Upper lobe of left lung (tissue), 6 donors: ENCODE measurements at places on chromosomes 13 and 19. TPM values are rescaled to one million over a fixed set of nuclear protein-coding genes. Genes with fewer than 3 reads are reported as not detected.

EID2B gene
- 6.3 TPM for total RNA-seq

DNA sequence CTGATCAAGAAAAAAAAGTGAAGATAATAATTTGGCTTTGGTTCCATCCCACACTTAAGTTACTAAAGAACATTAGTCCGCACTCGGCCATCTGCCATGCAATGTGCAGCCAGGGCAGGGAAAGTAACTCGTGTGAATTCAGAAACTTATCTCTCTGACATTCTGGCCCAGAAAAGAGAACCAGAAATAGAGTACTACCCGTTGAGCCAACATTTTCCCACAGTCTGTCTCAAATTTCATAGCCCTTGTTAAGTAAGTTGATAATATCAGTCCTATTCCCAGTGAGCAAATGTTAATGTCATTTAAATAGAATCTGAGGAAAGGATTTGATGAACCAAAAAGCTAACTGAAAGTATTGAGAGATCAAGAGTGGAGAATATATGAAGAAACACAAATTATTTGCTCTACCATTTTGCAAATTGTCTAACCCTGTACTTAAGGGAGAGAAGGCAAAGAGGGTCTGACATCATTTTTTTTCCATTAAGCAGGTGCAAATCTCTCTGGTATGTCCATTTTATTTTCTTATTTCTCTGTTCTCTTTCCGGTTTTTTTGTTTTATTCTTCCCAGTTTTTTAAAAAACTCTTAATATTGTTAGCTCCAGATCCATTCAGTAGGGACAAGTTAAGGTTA, 156.3 kb downstream of the NDFIP2 start:
- no peaks in the 10 kb centered on the region for H3K27me3 ChIP-seq
- DNase-seq, result no peak
- no peak overlapping the region for H3K27ac ChIP-seq
- no peak overlapping the region for H3K4me3 ChIP-seq

- DNase-seq, result no peak
- peak overlapping the region; percentile 61 for H3K4me3 ChIP-seq
- no peaks in the 10 kb centered on the region for H3K27me3 ChIP-seq
- peak overlapping the region; percentile 46 for H3K27ac ChIP-seq
- H3K36me3 ChIP-seq, result peaks cover 3% of the 10 kb centered on the region
These were observed 316 bp upstream of the ZNF530 start for GRCh38 chr19:57599377-57599760.

DNA sequence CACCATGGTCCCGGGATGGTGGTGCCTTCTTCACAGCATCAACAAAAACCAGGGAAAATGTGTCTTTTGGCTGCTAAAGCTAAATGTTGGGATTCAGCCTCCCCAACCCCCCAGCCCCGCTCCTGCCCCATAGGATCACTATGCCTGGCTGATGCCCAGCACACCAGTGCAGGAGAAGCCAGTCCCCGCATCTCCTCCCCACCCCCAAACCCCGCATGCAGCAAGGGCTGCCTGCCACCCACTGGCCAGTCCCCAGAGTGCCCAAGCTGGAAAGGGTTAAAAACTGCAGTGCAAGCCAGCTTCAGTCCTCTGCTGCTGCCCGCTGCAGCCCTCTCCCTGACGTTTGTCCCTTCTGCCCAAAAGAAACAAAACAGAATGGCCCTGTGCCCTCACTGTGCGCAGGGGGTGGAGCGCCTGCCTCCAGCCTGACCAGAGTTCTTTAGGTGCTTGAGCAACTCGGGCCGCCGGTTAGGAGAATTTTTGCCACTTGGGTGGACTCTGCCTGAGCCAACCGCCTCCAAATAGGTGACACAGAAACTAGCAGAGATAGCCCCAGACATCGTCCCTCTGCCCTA, 3.7 kb downstream of the CALM3 start:
- H3K4me3 ChIP-seq, result no peak overlapping the region
- no peak overlapping the region for H3K27ac ChIP-seq
- H3K27me3 ChIP-seq, result no peaks in the 10 kb centered on the region
- no peak for DNase-seq
- peaks cover 46% of the 10 kb centered on the region for H3K36me3 ChIP-seq

- H3K27me3 ChIP-seq, result no peaks in the 10 kb centered on the region
- DNase-seq, result no peak
- H3K4me3 ChIP-seq, result no peak overlapping the region
These were observed 310.6 kb downstream of the LMO7 start for GRCh38 chr13:75946536-75947284.

- no peak for DNase-seq
- H3K27ac ChIP-seq, result no peak overlapping the region
These were observed 32.5 kb upstream of the IRS2 start for GRCh38 chr13:109818886-109819285.

DNA sequence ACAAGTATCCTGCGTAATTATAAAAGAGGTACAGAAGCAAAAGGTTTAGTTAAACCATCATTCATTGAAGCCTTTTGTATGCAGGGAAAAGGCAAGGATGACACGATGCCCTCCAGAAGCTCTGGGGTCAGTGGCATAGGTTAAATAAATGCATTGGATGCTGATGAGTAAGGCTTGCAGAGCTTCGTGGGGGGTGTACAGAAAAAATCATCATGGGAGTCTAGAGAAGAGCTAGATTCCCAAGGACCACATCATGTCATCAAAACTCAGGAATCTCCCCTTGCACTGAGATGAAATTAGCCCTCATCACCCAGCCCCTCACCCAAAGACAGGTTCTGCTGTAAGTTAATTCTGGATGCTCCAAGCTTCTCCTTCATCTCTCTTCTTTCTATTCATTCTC, 8.3 kb downstream of the FPR1 start:
- H3K4me3 ChIP-seq, result no peak overlapping the region
- no peaks in the 10 kb centered on the region for H3K36me3 ChIP-seq
- H3K4me1 ChIP-seq, result no peaks in the 10 kb centered on the region
- no peak overlapping the region for H3K27ac ChIP-seq
- H3K27me3 ChIP-seq, result no peaks in the 10 kb centered on the region
- DNase-seq, result no peak

- H3K36me3 ChIP-seq, result no peaks in the 10 kb centered on the region
- no peaks in the 10 kb centered on the region for H3K4me1 ChIP-seq
These were observed 333.2 kb upstream of the ZNF507 start for GRCh38 chr19:32012206-32012605.
